ENCODE measurements at places on chromosomes 3 and 15. TPM values are rescaled to one million over a fixed set of nuclear protein-coding genes. Genes with fewer than 3 reads are reported as not detected.

DNA sequence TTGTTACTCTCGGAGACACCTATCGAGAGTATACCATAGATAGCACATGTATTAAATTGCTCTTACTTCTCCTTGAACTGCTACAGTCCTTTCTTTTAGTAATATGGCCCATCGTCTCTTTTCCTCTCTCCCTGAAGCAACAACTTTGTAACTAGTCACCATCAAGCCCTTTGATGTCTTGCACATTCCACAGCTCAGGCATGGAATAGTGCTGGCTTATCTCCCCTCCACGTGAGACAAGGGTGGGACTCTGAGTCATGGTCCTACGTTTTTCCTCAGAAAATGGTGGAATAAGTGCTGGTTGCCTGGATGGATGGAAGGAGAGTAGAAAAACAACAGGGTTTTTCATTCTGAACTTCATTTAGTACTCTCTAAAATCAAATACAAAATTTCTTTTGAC lies 163.3 kb upstream of the MBNL1 start:
- no peak overlapping the region for H3K27ac ChIP-seq
- H3K4me3 ChIP-seq, result no peak overlapping the region
- peaks cover 4% of the 10 kb centered on the region for H3K27me3 ChIP-seq
- no peaks in the 10 kb centered on the region for H3K4me1 ChIP-seq

GRCh38 chr3:161031134-161031533 lies 74.0 kb downstream of the B3GALNT1 start:
- no peak overlapping the region for H3K27ac ChIP-seq
- H3K27me3 ChIP-seq, result no peaks in the 10 kb centered on the region
- DNase-seq, result no peak
- H3K4me1 ChIP-seq, result peaks cover 9% of the 10 kb centered on the region
- H3K36me3 ChIP-seq, result no peaks in the 10 kb centered on the region

The SERPINI2 gene
- total RNA-seq, result not detected

The KLF15 gene
- total RNA-seq, result 2.0 TPM

DNA sequence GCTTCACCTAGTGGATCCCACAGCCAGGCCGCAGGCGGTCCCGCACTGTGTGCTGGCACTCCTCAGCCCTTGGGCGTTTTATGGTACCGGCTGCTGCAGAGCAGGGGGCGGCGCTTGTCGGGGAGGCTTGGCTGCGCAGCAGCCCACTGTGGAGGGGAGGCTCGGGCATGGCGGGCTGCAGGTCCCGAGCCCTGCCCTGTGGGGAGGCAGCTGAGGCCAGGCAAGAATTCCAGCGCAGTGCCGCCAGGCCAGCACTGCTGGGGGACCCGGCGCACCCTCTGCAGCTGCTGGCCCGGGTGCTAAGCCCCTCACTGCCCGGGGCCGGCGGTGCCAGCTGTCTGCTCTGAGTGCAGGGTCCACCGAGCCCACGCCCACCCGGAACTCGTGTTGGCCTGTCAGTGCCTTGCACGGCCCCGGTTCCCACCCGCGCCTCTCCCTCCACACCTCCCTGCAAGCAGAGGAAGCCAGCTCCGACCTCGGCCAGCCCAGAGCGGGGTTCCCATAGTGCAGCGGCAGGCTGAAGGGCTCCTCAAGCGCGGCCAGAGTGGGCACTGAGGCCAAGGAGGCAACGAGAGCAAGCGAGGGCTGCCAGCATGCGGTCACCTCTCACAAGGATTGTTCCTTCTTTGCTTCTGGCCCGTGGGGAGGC lies 435.0 kb upstream of the ATP10A start:
- no peaks in the 10 kb centered on the region for H3K4me1 ChIP-seq
- H3K27me3 ChIP-seq, result no peaks in the 10 kb centered on the region
- DNase-seq, result no peak
- H3K4me3 ChIP-seq, result no peak overlapping the region
- H3K27ac ChIP-seq, result no peak overlapping the region

The CHL1 gene
- total RNA-seq, result 2.3 TPM

GRCh38 chr3:107416138-107416537 lies 38.9 kb downstream of the CCDC54 start:
- no peak overlapping the region for H3K4me3 ChIP-seq
- no peak overlapping the region for H3K27ac ChIP-seq
- H3K4me1 ChIP-seq, result no peaks in the 10 kb centered on the region
- H3K27me3 ChIP-seq, result no peaks in the 10 kb centered on the region
- no peaks in the 10 kb centered on the region for H3K36me3 ChIP-seq
- no peak for DNase-seq

DNA sequence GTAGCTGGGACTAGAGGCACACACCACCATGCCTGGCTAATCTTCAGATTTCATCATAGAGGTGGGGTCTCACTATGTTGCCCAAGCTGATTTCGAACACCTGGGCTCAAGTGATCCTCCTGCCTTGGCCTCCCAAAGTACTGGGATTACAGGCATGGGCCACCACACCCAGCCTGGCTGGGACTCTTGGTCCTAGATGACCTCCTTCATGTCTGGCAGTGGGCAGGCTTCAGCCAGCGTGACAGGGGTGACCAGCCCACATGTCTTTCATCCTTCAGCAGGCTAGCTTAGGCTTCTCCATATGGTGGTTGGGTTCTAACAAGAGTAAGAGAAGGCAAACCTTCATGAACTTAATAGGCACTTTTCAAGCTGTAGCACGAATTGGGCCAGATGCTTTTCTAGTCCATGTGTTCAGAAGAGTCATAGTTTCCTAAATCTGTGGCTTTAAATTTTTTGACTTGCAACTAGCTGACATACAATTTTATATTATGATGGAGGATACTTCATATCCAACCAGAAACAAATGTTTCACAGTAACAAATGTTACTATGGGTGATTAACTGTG lies 7.6 kb downstream of the GPD1L start:
- H3K27ac ChIP-seq, result no peak overlapping the region
- H3K4me1 ChIP-seq, result peaks cover 24% of the 10 kb centered on the region
- no peaks in the 10 kb centered on the region for H3K36me3 ChIP-seq
- no peak for DNase-seq

The MOBP gene
- 0.08 TPM for total RNA-seq

Data from adrenal gland (tissue), 19 donors.